ENCODE measurements at places on chromosomes 7 and 10. TPM values are rescaled to one million over a fixed set of nuclear protein-coding genes. Genes with fewer than 3 reads are reported as not detected.

GJC3 gene
- total RNA-seq: 0.65 TPM

GALNT11 gene
- total RNA-seq: 39.3 TPM

TMEM139 gene
- not detected for total RNA-seq

- DNase-seq: peak; percentile 15
Observed at GRCh38 chr7:156607332-156608172, 33.0 kb upstream of the RNF32 start.

FZD8 gene
- 24.6 TPM for total RNA-seq

All from lung microvascular endothelial cell (primary cell).